ENCODE measurements at places on chromosomes 5 and 9. TPM values are rescaled to one million over a fixed set of nuclear protein-coding genes. Genes with fewer than 3 reads are reported as not detected.

POU5F2 gene
- total RNA-seq: not detected

PCA3 gene
- not detected for total RNA-seq

SAXO1 gene
- not detected for total RNA-seq

FAT2 gene
- total RNA-seq: not detected

IL9 gene
- not detected for total RNA-seq

LHX3 gene
- total RNA-seq: 0.12 TPM

ADRA1B gene
- total RNA-seq: 9.9 TPM

ADGRD2 gene
- not detected for total RNA-seq

BTNL8 gene
- total RNA-seq: not detected

PAPPA gene
- 34.1 TPM for total RNA-seq

PCDHGA2 gene
- 0.65 TPM for total RNA-seq

SLC34A1 gene
- not detected for total RNA-seq

SH3GL2 gene
- total RNA-seq: 0.09 TPM

SPINK4 gene
- total RNA-seq: not detected

C9 gene
- not detected for total RNA-seq

TAF11L4 gene
- not detected for total RNA-seq

TIMD4 gene
- 1.6 TPM for total RNA-seq

PCAT7 gene
- 0.71 TPM for total RNA-seq

PHPT1 gene
- 321 TPM for total RNA-seq

AK1 gene
- 80.0 TPM for total RNA-seq

PFN3 gene
- total RNA-seq: not detected

All from A549 treated with CpdA at 1 μM for 4 hours (cell line).